ENCODE measurements at places on chromosomes 4 and X.

GRCh38 chr4:8910100-8910821 is 38.6 kb upstream of the HMX1 start:
- no peak for DNase-seq

- no peak for DNase-seq
Observed at GRCh38 chrX:15853586-15854079, 980 bp downstream of the AP1S2 start.

DNA sequence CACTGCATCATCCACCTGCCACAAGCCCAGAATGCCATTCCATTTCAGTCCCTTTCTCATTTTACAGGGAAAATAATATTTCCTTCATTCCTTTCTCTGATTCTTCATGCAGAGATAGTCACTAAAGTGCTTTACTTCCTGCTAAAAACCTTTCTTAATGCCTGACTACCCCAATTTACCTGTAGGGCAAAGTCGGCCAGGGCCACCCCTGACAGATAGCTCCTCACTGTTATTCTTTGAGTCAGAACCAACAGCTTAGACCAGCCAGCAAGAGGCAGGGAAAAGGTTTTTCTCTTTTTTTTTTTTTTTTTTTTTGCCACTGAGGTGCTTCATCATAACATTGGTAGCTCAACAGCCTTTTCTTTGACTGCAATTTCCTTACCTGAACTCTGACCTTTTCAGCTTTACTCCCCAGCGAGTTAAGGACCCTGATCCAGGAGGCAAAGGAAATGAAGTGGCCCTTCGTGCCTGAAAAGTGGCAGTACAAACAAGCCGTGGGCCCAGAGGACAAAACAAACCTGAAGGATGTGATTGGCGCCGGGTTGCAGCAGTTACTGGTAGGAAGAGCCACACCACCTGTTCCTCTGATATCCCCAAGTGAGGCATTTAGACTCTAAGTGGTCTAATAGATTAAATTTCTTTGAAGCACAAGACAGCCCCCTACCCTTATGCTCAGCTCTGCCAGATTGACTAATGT is 85.0 kb downstream of the ALPK1 start:
- DNase-seq, result no peak

DNA sequence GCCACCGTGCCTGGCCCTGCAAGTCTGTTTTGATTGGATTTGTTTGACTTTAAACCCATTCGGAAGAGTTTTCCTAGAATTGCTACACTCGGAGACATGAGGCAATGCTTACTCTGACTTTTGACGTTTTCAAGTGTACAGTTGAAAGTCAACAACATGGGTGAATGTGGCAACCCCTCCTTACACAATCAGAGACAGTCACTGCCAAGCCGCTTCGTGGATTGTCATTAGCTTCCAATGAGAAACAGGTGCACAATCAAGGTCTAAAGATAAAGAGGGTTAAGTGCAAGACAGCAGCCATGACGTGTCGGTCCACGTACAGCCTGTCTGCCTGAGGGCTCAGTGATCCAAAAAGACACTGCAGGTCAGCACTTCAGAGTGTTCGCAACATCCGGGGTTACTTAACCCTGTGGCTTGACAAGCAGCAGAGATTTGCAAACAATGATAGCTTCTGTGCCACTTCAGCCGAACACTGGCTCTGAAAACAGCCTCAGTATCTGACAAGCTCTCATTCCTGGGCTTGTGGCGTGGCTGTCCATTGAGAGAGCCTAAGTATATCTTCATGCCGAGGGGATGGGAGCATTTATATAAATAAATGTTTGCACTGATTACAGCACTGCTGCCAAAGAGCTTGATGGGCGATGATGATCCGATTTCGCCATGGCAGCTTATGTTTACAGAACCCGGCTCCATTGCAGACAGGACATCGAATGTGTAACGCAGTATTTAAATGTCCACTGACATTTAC is 180.0 kb downstream of the DHRSX start:
- no peak for DNase-seq

GRCh38 chr4:116059361-116059760 is 945.9 kb upstream of the NDST4 start:
- DNase-seq, result no peak

DNA sequence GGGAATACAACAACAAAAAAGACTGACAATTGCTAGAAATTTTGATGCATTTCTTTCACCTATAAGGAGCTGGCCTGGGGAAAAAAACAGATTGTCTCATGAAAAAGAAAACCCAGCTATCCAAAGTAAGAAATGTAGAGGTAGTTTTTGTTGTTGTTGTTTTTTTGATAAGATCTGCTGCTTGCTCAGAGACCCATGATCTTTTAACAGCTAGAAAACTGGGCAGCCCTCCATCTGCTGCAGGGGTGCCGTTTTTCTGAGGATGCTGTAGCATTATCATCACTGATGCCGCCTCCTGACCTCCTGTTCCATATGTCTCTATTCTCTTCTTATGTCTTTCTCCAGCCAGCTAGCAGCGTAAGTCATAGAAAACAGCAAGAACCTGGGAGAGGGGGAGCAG is 98.3 kb downstream of the BMPR1B start:
- no peak for DNase-seq

DNA sequence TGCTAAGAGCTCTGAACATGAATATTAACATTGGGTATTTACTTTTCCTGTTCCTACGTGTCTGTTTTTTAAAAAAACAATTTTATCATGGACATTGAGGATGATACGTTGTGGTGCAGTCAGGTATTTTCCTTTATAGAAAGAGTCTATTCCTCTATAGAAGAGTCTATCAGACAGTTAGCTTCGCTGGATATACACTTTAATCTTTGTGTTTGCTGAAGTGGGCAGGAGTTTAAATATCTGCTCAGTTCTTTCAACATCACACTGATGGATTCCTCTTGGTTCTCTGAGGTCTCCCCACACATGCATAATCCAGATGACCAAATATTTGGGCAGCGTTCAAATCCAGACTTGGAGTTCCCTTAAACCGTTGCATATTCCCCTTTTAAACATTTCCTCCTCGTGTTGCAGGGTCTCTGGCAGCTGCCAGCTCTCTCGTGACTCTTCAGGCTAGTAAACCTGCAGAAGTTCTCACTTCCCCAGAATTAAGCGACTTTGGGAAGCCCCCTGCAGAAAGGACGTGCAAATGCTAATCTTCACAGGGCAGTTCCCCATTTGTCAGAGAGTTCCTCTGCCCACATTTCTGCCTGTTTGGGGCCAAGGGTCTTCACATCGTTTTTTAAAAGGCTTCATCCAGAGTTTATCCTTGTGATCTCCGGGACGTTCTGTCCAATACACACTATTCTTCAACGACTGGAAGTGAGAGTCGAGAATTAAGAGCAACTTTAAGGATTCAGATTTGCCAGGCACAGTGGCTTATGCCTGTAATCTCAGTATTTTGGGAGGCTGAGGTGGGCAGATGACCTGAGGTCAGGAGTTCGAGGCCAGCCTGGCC is 20.5 kb upstream of the DHRSX start:
- DNase-seq, result no peak

- no peak for DNase-seq
Observed at GRCh38 chrX:16119353-16120220, 3.8 kb upstream of the GRPR start.

DNA sequence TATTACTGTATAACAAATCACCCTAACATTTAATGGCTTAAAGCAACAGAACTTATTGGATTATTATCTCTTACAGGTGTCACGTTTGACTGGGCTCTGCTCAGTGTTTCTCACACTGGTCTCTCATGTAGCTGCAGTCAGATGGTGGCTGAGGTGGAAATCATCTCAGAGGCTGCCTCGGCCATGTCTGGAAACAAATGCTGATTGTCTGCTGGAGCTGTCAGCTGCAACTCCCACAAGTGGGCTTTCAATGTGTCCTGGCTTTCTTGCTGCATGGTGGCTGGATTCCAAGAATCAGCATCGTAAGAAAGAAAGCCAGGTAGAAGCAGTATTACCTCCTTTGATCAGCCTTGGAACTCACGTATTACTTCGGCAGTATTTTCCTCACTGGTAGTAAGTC is 277.6 kb downstream of the SPANXN1 start:
- no peak for DNase-seq

- no peak for DNase-seq
Observed at GRCh38 chr4:92163348-92163747, 140.4 kb upstream of the GRID2 start.

GRCh38 chr4:75514949-75515612 is 808 bp downstream of the THAP6 start:
- DNase-seq, result no peak

- no peak for DNase-seq
Observed at GRCh38 chr4:93780080-93780479, 48.5 kb upstream of the ATOH1 start.

- no peak for DNase-seq
Observed at GRCh38 chrX:150088766-150089518, 150.7 kb upstream of the EOLA2 start.

DNA sequence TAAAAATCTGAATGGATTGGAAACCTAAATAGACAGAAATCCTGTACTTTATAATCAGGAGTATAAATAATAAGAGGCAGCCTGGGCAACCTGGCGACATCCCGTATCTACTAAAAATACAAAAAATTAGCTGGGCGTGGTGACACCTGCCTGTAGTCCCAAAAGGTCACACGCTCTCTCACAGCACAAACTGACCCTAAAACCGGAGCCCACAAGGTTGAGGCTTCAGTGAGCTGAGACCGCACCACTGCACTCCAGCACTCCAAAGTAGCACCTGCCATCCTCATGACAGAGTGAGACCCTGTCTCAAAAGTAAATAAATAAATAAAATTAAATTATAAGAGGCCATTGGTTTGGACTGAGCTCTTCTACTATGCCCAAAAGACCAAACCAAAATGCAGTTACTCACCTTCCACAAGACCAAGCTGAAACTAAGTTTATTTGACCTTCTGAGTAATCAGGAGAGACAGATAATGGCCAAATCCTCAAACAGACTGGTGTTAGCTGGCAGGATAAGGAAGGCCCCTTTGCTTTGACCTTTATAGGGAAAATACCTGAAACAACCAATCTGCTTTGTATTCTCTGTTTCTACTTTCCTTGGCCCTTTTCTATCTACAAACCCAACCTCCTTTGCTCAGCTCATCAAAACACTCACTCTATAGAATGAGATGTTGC is 3.2 kb upstream of the GRSF1 start:
- no peak for DNase-seq
